ENCODE measurements at places on chromosomes 12 and 14.

DNA sequence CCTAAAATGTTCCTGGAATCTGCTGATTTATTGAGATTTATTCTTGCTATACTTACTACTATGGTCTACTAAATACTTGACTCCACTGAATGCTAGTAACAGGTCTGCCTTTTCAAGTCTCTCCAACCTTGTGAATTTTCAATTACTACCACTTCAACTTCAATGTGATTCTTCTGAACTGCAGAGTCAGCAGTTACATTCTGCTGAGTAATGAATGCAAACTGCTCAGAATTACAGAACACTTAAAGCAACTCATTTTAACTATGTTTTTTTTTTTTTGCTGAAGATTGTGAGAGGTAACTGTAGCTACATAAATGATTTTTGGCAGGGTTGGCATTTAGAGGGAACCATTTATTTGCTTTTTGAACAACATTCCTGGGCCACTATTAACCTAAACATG is 41.8 kb downstream of the ARF6 start:
- DNase-seq, result peak; percentile 14

DNA sequence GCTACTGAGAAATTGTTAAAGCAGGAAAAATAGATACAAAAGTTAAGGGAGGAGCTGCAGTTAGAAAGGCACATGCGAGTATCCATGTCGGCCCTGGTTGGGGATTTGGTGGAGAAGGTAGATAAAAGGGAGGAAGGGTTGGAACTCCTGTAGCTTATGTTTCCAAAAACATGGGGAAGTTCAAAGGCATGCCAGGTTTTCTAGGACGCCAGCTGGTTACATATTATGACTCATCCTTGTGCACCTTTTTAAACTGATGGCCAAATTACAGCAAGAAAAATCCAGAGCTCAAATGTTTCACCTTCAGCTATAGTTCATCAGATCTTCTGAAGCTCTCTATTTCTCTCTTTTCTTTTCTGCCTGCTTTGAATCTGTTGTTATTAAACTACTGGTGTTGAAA is 13.2 kb upstream of the MAP4K5 start:
- no peak for DNase-seq

- no peak for DNase-seq
These were observed 33.3 kb upstream of the MSI1 start for GRCh38 chr12:120402217-120402616.

DNA sequence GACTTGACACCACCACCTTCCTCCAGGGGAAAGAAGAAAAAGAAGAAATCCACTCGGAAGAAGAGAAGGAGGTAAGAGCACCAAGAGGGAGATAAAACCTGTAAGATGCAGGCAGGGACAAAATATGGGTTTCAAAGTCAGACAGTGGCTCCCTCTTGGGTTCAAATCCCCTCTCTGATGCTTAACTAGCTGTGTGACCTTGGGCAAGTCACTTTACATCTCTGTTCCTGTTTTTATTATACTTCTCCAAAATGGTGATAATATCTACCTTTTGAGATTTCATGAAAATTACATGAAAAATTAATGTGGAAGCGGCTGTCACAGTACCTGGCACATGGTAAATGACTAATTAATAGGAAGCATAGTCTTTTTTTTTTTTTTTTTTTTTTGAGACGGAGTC is 64.4 kb upstream of the HSPB8 start:
- DNase-seq, result no peak

DNA sequence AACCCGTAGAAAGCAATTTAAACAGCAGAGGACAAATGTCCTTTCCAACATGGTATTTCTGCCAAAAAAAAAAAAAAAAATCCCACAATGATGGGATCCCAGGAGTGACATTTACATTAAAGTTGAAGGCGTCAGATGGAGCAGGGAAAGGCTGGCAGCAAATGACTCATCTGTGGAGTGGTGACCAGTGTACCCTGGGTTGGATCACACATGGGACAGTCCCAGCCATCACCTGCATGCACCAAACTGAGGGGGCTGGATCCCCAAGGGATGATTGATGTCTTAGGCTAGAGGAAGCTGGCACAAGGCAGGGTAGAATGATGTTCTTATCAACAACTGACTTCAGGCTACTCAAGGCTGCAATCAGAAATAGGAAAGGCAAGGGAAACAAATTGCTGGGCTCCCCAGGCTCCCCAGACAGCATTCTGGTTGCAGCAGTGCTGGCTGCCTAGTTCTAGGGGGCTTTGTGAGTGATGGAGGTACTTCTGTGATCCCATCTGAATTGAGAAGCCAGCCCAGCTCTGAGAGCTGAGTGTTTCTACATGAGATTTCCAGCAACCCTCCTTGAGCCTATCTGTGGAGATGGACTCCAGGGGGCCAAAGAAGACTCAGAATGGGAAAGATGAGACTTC is 117.9 kb downstream of the DPF3 start:
- DNase-seq, result no peak

DNA sequence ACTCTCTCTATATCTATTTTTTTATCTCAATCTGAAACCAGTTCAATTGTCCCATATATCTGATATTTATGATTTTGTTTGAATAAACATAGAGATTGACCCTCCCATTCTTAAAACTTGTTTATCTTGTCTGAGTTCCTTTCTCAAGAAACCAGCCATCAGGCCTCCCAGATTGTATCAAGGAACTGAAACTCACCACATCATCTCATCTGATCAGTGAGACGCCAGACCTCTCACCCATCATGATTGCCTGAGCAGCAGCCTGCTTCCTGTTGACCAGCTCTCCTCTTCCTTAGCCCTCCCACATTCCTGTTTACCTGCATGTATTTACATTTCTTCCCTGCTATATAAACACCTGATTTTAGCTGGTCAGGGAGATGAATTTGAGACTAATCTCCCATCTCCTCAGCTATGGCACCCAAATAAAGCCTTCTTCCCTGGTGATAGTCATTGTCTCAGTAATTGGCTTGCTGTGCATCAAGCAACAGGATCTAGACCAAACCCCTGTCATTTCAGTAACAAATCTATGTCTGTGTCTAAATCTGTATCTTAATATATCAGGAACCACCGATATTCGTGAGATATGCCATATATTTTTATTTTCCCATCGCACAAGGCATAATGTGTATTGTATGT is 323.6 kb downstream of the TMTC2 start:
- no peak for DNase-seq

DNA sequence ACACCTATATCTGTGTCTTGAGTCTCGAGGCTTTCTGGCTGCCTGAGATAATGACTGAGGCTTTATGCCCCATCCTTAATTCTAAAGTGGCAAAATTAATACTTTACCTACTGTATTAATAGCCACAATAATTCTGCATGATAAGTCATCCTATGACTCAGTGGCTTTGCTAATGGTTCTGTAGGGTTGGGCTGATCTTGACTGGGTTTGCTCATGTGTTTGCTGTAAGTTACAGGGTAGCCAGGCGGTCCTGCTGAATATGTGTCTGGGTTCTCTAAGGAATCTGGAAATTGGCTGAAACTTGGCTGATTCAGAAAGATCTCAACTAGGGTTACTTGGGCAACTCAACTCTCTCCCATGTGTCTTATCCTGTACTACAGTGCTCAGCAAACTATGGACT is 21.7 kb downstream of the MGST1 start:
- DNase-seq, result no peak

- DNase-seq, result no peak
These were observed 485 bp downstream of the SENP1 start for GRCh38 chr12:48105321-48105866.

DNA sequence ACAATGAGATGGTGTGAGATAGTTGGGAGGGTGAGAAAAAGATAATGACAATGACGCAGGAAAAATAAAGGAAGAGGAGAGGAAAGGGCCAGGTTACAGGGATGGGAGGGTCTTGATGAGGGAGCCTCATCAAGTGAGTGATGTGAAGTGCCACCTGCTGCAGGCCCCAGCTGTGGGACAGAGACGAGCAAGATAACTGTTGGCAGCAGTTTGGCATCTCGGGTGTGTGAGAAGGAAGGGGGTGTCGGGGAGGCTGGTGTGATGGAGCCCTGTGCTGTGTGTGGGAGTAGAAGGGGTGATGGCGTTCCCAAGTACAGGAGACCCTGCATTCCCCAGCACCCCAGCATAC is 11.4 kb upstream of the TAC3 start:
- DNase-seq, result no peak

DNA sequence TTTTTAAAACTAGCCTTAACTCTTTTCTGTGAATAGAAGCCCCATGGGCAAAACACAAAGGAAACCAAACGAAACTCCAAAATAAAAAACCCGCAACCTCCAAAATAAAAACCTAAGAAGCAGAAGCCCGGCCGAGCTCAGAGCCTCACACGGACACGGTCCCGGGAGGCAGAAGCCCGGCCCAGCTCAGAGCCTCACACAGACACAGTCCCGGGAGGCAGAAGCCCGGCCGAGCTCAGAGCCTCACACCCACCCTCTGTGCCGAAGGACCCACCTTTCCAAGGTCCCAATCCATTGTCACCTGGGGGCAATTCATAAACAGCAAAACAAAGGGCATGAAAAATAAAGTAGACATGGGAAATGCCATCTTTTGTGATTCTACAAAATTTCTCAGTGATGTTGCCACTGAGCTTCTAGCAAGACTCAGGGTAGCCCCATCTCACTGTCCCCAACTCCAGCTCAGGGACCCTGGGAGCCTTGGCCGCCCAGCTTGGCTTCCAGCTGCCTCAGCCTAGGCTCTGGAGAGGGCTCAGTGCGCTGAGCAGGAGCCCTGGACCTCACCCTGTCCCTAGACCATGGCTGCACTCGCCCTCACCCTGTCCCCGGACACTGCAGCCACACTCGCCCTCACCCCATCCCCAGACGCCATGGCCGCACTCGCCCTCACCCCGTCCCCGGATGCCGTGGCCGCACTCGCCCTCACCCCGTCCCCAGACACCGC is 82.2 kb downstream of the GALNT9 start:
- no peak for DNase-seq

DNA sequence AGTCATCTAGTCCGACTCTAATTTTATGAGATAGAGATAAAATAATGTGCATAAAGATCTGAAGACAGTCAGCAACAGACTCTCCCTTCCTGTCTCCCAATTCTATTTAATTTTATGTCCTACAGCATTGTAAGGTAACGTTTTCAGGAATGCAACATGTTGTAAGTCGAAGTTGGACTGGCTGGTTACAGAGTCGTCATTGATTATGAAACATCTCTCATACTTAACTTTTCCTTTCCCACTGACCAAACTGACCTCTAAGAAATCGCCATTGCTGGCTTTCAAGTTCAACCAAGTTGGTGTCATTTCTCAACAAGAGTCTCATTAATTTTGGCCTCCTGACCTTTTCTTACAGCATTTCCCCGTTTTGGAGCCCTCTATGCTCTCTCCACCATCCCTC is 4.9 kb upstream of the RIC8B start:
- no peak for DNase-seq

DNA sequence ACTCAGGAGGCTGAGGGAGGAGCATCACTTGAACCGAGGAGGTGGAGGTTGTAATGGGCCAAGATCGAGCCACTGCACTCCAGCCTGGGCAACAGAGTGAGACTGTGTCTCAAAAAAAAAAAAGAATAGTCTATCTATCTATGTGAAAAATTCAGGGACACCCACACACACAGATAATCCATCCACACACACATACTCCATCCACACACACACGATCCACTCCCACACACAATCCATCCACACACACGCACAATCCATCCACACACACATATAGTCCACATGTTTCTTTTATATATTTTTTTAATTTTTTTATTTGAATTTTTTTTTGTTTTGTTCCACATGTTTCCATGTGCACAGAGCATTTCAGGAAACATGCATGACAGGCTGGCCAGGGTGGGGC is 3.3 kb downstream of the SDS start:
- DNase-seq, result no peak

GRCh38 chr14:101025131-101025530 is 121.6 kb upstream of the RTL1 start:
- no peak for DNase-seq

- no peak for DNase-seq
These were observed 94.8 kb downstream of the ATF7IP start for GRCh38 chr12:14460212-14460841.

GRCh38 chr14:103302966-103303365 is 31.1 kb upstream of the EIF5 start:
- DNase-seq, result no peak

- no peak for DNase-seq
These were observed 44.9 kb downstream of the DDX11 start for GRCh38 chr12:31118347-31119191.

GRCh38 chr12:110762891-110763290 is 20.2 kb upstream of the PPP1CC start:
- no peak for DNase-seq

DNA sequence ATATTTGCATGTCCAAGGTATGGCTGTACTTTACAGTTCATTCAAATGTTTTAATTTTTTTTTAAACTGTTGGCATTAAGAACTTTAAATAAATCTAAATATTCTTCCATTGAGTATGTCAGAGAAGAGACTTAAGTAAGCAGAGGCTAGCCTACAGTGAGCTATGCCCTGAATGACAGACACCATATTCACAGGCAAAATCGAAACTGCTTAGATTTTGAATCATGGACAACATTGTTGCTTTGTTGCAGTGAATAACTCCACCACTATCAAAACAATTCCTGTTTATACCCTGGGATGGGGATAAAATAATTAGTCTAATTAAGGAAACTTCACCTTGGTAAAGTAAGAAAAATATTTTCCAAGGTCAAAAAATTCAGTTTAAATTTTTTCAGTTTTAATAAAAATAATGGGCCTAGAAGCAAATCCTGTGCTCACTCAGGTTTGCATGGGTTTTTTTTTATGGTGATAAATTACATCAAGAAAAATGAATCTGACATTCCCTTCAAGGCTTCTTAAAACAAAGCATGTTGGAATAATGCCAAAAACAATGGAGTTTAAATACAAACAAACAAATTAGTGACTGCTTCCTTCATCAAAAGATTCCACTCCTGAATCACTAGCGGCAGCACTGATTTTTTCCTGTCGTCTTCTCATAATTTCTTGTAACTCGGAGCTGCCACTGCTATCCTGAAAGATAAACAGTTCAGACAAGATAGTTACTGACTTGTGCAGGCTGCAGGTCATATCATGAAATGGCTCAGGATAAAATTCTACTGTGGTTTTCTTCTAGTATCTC is 168.2 kb downstream of the EPS8 start:
- no peak for DNase-seq

- DNase-seq, result peak; percentile 34
These were observed 8.5 kb upstream of the PRKAB1 start for GRCh38 chr12:119659289-119659897.

- no peak for DNase-seq
These were observed 30.7 kb upstream of the PWP1 start for GRCh38 chr12:107654873-107655272.

GRCh38 chr14:37197421-37198272 is at the start of gene MIPOL1:
Gene MIPOL1 (plus strand): TSS chr14:37197937. CDS start chr14:37247889, 49,952 bp downstream.
- DNase-seq, result no peak
